Non-pigmented ciliary epithelial cell (primary cell): ENCODE measurements at places on chromosomes 7 and 10.

GRCh38 chr10:46553238-46554049, 3.0 kb downstream of the GPRIN2 start:
- no peak for DNase-seq

GRCh38 chr7:94064541-94065191, 60.5 kb upstream of the BET1 start:
- no peak for DNase-seq

- DNase-seq: no peak
Measured at GRCh38 chr7:1410992-1411391, 48.3 kb downstream of the MICALL2 start.

- no peak for DNase-seq
Measured at GRCh38 chr7:88347090-88347489, 40.4 kb upstream of the STEAP4 start.

- DNase-seq: no peak
Measured at GRCh38 chr10:3363311-3364045, 190.9 kb upstream of the PITRM1 start.

DNA sequence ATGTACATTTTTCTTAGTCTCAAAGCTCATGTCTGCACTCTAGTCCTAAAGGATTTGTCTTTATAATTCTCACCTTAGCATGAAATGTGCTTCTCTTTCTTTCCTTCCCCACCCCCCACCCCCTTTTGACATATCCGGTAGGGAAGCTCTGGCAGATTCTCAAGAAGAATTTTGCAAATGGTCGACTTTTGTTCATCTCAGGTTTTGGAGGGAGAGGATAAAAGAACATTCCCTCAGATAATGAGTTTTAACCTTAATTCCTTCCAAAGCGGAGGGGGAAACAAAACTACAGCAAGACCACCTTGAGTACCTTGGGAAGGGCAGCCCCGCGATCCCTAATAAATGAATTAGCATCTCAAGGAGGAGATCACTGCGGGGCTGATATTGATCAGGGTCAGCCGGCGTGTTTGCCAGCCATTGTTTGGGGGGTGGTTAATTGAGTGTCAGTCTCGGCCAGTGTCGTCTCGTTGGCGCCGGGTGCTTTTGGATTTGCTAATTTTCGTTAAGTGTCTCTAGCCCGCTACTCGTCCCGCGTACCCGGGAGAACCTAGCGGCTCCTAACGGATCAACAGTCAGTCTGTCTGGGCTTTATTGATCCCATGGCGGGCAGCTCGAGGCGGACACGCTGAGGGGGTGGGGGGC, 874 bp upstream of the BAMBI start:
- DNase-seq: no peak

GRCh38 chr10:14904316-14904732, 25.7 kb downstream of the SUV39H2 start:
- no peak for DNase-seq

DNA sequence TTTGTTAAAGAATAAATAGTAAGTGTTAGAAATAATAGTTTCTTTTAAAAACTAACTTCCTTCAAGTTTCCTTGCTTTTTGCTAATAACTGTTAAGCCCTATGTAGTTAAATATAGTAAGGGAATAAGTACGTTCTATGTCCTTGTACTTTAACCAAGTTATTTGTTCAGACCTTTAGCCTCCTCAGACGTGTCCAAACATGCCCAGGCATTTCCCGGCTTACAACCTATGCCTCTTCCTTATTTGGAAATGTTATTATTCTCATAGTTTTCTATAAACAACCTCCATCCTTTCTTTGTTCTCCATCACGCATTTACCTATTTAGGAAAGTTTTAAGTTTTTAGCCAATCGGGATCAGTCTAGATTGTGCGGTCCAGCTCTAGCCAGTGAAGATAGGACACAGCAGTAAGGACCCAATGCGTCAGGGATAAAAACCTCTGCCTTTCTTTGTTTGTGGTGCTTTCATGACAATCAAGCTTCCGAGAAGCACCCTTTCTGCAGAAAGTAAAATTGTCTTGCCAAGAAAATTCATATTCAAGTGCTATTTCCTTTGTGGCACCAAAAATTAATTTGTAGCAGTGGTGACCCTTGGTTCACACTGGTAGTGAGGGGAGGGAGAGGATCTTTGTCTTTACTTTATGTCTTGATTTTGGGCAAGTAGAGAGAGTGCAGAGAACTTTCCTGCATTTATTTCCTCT, 851.3 kb upstream of the POM121L12 start:
- no peak for DNase-seq

DNA sequence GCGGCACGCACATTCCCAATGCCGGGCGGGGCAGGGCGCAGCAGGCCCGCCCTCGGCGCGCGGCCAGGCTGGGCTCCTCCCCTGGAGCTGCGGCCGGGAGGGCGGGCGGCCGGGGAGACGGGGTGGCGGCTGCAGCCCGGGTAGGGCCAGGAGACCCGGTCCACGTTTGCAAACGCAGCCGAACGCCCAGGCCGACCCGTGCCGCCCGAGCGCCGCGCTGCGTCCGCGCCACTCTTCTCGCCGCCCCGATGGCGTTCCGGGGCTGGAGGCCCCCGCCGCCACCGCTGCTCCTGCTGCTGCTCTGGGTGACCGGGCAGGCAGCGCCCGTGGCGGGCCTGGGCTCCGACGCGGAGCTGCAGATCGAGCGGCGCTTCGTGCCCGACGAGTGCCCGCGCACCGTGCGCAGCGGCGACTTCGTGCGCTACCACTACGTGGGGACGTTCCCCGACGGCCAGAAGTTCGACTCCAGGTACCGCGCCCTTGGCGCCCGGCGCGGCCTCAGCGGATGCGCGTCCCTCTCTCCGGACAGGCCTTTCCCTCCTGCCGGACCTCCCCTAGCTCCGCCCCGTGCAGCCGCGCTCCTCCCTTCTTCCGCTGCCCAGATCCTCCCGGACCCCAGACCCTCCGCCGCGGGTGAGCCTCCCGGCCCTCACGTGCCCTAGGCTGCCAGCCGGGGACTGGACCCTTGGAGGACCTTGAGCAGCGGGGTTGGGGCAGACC, at the start of gene FKBP9:
Gene FKBP9 (plus strand): TSS at position 115 of the 720 bp plus-strand sequence. CDS start 134 bp downstream, at position 249.
- no peak for DNase-seq

- DNase-seq: no peak
Measured at GRCh38 chr10:16016688-16017087, 156.4 kb upstream of the MINDY3 start.

DNA sequence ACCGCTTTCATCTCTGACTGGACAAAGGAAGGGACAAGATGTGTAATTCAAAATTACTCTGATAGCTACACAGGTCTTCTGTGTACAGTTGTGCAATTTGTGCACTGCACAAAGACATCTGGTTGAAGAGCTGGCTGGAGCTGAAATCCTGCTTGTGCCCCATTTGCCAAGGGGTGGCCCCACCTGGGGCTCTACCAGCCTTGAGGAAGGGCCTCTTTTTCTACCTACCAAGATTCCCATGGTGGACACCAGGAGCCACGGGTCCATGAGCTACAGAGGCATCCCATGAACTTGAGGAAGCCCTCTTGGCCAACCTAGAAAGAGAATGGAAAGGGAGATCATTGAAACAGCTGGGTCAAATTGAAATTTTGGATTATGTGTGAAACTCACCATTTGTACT, 43.2 kb downstream of the HHEX start:
- DNase-seq: no peak

- DNase-seq: no peak
Measured at GRCh38 chr7:136869991-136870865, 1.8 kb downstream of the CHRM2 start.

DNA sequence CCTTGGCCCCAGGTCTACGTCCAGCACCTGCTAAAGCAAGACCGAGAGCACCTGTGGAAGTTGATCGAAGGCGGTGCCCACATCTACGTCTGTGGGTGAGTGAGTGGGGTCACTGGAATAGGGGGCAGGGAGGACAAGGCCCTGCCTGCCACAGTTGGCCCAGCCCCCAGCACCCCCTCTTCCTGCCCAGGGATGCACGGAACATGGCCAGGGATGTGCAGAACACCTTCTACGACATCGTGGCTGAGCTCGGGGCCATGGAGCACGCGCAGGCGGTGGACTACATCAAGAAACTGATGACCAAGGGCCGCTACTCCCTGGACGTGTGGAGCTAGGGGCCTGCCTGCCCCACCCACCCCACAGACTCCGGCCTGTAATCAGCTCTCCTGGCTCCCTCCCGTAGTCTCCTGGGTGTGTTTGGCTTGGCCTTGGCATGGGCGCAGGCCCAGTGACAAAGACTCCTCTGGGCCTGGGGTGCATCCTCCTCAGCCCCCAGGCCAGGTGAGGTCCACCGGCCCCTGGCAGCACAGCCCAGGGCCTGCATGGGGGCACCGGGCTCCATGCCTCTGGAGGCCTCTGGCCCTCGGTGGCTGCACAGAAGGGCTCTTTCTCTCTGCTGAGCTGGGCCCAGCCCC, 8.1 kb downstream of the TMEM120A start:
- DNase-seq: no peak

GRCh38 chr10:132394201-132394811, 2.7 kb upstream of the PWWP2B start:
- no peak for DNase-seq

DNA sequence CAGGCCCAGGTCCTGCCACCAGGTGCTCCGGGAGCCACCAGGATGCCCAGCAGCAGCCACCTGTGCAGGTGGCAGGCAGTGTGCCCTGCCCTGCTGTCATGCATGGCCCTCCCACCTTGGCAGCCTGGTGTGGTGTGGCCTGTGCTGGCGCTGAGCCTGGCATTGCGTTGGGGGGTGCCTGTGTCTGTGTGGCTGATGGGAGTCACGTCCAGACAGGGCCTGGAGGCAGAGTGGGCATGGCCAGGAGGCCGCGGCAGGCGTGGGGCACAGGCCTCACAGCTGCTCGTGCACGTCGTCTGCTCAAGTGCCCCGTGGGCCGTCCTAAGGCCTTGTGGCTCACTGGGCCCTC, 8.7 kb downstream of the TTYH3 start:
- DNase-seq: no peak

GRCh38 chr7:40301486-40302068, 166.8 kb downstream of the SUGCT start:
- DNase-seq: no peak

GRCh38 chr7:12294701-12295100, 83.6 kb downstream of the TMEM106B start:
- no peak for DNase-seq

- DNase-seq: no peak
Measured at GRCh38 chr7:130493275-130493873, 1.5 kb downstream of the MEST start.

DNA sequence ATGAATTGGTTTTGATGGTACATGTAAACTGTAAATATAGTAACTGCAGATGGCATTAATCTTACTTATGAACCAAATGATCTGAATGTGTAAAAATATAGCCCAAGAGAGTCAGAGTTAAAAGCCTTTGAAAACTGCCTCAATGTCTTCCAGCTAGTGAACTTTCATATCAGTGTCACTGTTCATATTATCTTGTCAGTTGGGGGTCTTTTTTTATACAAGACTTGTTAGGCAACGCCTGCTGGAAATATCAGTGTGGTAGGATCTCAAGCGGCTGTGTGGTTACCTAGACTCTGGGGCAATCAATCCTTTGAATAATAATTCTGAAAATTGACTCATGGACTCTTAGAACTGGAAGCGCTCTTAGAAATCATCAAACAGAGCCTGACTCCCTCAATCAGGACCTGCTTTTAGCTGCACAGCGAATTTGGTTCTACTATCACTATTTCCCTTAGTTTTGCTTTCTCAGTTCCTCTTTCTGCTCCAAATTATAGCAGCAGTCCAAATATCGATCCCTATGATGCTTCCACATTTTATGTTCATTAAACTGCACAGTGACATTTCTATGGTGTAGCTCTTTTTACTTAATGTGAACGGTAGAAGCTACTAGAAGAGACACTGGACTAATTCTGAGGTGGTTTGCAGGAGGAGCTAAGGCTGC, 100.1 kb upstream of the COL1A2 start:
- no peak for DNase-seq

GRCh38 chr7:122790591-122790990, 87.9 kb upstream of the RNF148 start:
- no peak for DNase-seq

DNA sequence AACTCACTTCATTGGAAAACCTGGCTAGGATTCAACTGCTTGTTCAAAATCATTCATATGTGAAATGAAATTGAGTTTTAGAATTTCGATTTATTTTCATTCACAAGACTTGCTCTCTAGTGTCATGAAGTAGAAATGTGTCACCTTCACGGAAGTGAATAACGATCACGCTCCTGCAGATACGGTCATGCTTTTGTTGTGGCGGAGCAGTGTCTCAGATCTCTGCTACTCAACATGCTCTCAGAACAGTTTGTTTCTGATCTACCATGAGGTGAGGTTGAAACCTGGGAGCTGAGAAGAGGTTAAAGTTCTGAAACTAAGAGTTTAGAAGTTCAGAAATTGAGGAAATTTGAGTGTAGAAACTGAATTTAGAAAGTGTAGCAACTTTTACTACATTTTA, 13.8 kb upstream of the PITRM1 start:
- no peak for DNase-seq

DNA sequence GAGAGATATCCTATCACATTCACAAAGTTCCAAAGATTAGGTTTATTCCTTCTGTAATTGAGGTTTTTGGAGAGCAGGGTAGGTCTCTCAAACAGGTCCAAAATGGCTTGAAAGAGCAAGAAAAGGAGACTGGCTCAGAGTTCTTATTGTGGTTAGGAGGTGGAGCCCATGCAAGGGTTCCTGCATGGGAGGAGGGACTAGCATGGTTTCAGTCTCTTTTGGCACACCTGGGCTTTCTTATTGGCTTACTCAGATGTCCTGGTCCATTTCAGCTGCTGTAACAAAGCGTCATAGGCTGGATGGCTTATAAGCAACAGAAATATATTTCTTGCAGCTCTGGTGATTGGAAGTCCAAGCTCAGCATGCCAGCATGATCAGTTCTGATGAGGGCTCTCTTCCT, 493.1 kb downstream of the REEP3 start:
- DNase-seq: no peak

DNA sequence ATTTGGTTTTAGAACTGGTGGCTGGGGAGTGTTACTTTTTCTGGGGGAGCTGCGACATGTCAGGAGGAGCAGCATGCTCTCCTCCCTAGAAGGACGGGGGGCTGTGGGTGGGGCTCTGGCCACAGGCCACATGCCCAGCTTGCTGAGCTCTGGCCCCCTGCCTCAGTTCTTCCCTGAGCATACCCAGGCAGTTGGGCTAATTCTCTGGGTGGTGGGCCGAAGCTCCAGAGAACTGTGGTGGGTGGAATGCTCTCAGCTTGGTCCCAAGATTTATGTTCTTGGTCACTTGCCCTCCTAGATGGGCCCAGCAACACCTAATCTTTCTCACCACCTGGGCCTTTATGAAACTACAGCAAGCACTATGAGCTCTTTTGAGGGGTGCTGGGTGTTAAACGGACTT, 5.1 kb upstream of the ZNF775 start:
- no peak for DNase-seq

DNA sequence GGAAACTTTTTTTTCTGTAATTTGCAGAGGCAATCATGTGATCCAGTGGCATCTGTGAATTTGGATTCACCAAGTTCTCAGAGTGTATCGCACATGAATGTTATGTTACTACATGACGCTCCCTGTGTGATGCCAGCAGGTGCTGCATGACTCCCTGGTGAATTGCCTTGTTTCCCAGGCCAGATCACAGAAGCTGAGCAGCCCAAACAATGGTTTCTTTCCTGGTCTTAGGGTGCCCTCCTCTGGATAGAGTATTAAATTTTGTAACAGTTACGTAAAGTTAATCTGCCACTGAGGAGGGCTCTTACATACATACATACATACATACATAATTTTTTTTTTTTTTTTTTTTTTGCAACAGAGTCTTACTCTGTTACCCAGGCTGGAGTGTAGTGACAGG, 3.6 kb downstream of the ZSCAN21 start:
- DNase-seq: no peak

- DNase-seq: no peak
Measured at GRCh38 chr10:62133618-62134017, 135.0 kb downstream of the RTKN2 start.

- DNase-seq: no peak
Measured at GRCh38 chr10:30057894-30058556, 1.4 kb downstream of the JCAD start.
